Anterior cingulate cortex (tissue), 58 donors: ENCODE measurements at places on chromosomes 13 and 19.
A peak's percentile ranks its signal among the peaks of the same experiment; 100 is the strongest.

DNA sequence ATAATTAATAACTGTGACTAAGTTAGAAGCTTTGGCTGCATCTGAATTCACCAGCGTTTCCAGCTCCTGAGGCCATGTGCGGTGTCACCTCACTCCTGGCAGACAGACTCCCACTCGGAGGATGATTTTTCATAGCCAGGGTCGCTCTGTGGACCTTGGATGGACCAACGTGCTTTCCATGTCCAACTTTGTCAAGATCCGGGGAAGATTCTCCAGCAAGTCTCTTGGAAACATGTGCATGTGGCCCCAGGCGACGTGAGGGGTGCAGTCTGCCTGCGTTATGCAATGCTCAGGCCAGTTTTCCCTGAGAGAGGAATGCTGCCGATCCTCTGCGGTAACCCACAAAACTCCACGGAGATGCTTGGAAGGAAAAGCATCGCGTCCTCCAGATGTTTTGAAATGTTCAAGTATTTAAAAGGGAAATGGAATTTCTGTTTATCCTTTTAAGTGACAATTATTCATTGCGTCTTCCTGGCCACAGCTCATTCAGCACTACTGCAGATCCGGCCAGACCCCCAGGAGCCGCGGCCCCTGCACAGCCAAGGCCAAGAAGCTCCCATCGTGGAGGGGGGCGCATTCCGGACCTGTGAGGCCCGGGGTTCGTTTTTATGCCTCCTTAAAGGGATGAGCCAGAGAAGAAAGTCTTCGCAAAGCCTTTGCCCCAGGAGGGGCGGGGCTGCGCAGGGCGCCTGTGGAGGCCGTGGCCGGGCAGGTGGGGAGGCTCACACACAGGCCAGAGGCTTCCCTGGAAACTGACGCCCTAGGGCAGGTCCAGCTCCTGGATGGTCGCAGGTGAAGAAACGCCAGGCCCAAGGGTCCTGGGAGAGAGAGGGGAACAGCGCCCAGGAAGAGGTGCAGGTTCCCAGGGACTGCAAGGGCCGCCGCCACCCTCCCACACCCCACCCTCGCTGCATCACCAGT, 46.0 kb downstream of the C13orf46 start:
- DNase-seq, result no peak

GRCh38 chr13:31044364-31045285, 112.2 kb downstream of the TEX26 start:
- DNase-seq, result peak; percentile 46

DNA sequence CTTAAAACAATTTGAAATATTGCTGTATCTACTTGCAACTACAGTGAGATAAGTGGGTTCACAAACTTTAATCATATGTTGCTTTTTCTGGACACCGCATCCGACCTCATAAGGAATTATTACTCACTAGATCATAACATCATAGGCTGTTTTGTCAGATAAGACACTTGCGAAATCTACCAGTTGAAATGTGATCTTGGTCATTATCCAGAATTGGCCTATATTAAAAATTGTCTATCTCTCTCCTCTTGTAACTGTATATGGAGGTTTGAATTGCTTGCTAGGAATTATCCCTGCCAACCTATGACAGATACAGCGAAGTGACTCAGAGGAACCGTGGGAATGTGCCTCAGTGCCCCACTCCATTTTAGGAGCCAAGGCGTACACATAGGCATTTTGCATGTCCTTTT, 117.0 kb upstream of the POSTN start:
- no peak for DNase-seq

GRCh38 chr19:32718286-32718685, 1.3 kb upstream of the TDRD12 start:
- DNase-seq, result no peak

DNA sequence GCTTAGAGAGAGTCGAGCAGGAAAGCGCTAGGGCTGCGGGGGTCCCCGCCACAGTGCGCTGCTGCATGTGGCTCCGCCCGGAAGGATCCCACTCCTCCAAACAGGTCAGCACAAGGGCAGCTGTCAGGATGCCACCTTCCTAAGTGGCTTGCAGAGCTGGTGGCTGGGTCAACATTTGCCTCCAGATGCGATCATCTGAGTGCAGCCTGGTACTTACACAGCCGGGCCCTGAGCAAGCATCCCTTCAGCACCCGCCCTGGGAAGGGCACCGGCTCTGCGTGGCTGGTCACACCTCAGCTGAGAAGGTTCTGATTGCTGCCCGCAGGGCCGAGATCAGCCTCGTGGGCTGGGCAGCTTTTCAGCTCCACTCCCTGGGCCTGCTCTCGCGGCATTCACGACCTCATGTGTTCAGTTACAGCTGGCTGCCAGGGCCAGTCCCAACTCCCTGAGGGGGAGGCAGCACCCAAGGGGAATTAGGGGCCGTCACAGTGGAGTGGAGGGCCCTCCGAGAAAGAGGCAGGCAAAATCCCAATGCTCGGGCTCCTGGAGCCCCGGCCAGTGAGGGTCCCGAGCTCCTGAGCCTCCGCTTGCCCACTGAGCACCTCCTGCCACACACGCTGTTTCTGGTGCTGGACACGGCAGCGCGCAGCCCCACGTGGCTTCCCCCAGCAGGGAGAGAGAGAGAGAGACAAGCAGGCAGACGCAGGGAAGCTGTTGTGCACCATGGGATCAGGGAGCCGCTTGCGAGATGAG, 26.8 kb downstream of the AP1M1 start:
- no peak for DNase-seq

DNA sequence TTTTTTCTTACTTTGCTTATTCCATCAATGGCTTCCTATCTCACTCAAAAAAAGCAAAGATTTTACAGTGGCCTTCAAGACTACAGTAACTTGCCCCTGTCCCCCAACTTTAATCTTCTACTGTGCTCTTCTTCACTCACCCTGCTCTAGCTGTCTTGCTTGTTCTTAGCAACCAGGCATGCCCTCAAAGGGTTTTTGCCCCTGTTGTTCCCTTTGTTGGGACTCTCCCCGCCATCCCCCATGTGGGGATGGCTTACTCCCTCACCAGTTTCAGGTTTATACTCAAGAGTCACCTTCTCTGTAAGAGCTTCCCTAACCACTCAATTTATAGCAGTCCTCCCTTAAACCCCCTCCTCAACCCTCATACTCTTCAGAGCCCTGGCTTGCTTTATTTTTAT, 5.4 kb downstream of the MTMR6 start:
- DNase-seq, result no peak

DNA sequence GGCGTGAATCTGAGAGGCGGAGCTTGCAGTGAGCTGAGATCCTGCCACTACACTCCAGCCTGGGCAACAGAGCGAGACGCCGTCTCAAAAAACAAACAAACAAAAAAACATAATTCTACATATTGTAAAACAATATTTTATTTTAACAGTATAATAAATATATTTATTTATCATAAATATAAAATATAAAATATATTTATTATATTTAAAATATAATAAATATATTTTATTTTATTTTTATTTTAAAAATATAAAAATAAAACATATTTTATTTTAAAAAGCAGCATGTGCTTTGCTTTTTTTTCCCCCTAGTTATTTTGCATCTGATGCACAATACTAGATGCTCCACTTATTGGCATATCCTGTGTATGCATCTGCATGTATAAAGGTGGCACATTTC, 1634.6 kb upstream of the PCDH20 start:
- DNase-seq, result no peak

DNA sequence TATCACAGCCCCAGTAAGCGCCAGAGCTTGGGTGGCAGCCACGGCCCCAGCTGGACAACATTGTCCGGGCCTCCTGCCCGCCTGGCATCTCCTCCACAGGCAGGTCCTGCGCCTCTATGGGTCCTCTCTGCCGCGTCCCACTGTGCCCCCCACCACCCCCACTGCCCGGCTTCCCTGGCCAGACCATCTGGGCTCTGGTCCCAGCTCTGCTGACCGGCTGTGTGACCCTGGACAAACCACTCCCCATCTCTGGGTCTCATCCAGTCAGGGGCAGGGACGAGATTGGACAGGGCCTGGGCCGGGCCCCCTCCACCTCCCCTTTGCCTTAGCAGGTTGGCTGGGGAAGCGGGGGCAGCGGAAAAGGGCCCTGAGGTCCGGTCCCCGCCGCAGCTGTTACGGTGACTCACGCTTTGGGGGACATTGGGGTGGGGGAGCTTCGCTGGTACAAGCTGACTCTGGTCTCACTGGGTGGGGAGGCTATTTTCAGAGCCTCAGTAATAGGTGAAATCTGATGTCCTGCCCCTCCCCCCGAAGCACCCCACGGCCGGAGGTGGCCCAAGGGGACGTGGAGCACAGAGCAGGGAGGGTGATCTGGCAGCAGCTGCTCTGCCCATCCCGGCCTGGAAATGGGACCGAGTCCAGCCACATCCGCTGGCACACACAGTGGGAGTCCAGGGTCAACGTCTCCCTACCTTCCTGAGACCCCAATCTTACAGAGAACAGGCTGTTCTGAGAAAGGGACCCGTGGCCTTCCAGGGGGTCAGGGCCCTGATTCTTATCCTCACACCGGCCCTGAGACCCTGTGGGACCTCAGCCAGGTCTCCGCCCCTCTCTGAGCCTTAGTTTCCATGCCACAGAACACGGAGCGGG, 9.1 kb downstream of the NFIC start:
- DNase-seq, result peak; percentile 61

- DNase-seq, result no peak
Measured at GRCh38 chr13:65677906-65678305, 1552.2 kb downstream of the PCDH9 start.

DNA sequence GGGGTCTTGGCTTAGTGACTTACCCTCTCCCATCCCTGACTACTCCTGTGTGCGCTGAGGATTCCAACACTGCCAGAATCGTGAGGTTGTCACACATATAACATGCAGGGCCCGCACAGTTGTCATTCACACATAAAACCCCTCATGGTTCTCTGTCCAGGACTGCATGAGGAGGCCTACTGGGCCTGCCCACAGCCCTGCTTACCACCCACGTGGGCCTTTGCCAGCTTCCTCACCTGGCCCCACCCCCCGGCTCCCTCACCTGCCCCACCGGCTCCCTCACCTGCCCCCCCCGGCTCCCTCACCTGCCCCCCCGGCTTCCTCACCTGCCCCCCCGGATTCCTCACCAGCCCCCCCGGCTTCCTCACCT, 197.2 kb downstream of the TEX29 start:
- DNase-seq, result no peak

DNA sequence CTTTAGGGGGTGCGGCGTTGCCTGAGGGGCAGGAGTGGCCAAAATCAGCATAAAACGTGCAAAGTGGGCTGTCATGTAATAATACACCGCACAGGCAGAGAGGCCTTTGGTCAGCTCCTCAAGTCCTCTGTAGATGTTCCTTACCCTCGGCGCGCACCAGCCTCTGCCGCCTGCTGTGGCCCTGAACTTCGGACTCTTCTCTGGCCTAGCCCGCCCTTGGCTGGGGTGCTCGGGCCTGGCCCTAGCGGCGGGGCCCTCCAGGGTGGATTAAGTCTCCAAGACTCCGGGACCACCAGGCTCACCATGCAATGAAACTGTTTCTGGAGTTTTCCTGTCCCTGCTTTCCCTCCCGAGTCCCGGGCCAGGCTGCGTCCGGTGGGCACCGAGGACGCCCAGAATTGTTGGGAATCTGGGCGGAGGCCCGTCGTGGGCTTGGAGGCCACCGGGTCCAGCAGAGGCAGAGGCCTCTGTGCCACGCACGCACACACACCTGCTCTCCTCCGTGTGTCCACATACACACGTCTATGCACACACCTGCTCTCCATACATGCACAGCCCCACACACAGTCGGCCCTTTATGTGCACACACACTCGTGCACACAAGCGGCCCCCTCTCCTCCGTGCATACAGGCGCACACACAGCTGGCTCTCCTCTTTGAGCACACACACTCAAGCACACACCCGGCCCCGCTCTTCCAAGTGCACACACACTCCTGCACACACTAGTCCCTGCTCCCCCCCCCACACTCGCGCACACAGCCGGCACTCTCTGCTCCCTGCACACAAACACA, 1.5 kb upstream of the TFDP1 start:
- DNase-seq, result no peak

- DNase-seq, result no peak
Measured at GRCh38 chr19:58474997-58475713, 997 bp upstream of the ZNF446 start.

DNA sequence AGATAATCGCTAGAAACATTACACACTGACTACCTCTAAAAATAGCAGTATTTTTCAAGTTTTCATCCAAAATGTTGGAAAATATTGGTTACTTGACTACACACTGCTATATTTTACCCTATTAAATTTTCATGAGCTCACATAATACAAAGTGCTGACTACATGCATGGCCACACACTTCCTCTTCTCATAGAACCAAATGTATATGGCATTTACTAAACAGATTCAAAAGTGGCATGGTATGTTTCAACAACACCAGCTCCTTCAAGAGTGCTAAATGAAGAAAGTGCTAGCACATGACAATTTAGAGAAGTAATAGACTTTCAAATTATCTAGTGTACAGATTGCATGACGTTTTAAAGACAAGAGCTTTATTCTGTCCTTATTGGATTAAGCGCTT, 780.4 kb upstream of the SLITRK6 start:
- no peak for DNase-seq

- no peak for DNase-seq
Measured at GRCh38 chr13:96615252-96615651, 379.0 kb downstream of the OXGR1 start.

GRCh38 chr13:61275251-61275650, 140.4 kb downstream of the PCDH20 start:
- no peak for DNase-seq

DNA sequence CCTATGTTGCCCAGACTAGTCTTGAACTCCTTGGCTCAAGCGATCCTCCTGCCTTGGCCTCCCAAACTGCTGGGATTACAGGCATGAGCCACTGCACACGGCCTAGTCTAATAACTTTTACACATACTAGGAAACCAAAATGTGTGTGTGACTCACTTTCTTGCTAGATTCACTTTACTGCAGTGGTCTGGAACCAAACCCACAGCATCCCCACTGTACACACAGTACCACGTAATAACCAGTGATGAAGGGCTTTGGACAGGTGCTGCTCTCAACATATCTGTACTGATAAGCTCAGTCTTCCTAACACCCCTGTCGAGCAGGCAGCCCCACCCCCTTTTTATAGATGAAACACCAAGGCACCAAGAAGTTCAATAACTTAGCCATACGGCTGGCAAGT, 5.1 kb downstream of the DNMT1 start:
- DNase-seq, result no peak

DNA sequence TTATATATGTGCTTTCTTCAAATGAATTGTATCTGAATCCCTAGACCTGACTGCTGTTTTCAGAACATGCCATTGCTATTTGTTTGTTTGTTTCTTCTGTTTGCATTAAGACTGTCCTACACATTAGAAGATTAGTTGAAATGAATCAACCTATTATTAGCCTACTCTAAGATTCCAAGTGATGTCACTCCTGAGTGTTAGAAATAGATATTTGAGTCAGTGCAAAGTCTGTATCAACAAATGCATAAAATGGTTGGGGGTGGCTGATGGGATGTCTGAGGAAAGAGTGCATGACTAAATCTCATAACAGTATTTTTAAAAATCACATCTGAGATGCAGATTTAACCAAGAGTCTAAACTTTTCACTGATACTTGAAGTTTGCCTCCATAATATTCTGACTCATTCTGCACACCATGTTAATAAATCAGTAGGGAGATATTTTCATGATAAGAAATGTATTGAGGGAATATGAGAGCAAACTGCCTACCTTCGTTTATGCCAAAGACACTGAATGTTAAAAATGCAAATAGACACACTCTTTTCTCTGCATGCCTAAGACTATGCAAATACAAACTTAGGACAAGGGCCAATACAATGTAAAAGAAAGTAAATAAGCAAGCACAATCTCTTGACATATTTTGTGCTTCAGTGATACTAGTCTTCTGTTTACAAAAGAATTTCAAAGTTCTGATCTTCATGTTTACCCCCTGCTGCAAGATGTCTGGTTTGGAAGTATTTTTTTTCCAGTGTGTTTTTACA, 253.3 kb downstream of the LIG4 start:
- no peak for DNase-seq
